ENCODE measurements at places on chromosomes 4 and X. TPM values are rescaled to one million over a fixed set of nuclear protein-coding genes. Genes with fewer than 3 reads are reported as not detected.

GRCh38 chrX:49079489-49080428 lies at the start of gene WDR45:
TSS of gene WDR45 (minus strand) at chrX:49079887. CDS start at chrX:49078095, 1,792 bp downstream.
- DNase-seq: peak; percentile 84

BMPR1B gene
- not detected for total RNA-seq

DNA sequence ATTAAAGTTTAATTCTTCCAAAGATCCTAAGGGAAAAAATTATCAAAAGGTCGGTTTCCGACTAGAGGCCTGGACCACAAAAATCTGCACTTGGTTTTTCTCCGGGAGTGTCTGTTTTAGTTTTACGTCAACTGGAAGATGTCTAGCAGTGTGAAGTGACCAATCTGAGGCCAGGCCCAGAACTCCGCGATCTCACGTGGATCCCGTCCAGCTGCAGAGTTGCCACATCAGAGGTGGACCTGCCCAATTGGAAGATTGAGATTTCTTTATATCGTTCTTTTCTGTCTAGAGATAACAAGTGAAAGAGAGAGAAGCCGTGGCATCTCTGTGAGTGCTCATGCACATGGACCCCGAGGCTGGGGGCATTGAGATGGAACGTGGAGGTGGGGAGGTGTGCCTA lies 115.8 kb downstream of the AFF1 start:
- DNase-seq: no peak

GRCh38 chrX:43910012-43910411 lies 27.8 kb upstream of the MAOB start:
- DNase-seq: no peak

DNA sequence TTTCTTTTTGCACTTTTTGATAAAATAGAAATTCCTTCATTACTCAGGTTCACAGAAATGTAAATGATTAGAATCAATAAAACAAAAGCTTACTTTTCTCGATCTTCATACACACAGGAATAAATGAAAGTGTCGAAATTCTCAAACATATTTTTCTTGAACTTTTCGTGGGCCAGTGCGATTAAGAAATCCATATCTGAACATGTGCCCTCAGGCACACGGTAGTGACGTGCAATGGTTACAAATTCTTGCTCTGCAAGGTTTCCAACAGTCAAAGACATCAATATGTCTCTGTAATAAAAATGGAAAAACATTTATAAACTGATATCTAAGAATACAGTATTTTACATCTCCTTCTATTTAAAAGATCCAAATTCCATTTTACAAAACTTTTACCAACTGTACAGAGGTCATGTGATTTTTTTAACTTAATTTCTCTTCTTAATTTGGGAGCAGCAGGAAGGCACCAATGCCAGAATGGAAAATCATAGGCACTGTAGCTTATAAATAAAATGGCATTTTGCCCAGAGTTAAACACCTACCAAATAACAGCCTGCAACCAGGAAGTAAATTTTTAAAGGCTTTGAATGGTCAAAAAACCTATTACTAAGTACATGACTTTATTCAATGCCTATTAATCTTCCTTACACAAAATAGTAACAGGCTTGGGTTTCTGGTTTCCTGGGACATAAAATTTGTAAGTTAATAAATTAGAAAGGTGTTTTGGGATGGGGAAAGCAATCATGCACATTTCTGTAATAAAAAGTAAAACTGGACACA lies 165.0 kb downstream of the EFHC2 start:
- no peak for DNase-seq

DNA sequence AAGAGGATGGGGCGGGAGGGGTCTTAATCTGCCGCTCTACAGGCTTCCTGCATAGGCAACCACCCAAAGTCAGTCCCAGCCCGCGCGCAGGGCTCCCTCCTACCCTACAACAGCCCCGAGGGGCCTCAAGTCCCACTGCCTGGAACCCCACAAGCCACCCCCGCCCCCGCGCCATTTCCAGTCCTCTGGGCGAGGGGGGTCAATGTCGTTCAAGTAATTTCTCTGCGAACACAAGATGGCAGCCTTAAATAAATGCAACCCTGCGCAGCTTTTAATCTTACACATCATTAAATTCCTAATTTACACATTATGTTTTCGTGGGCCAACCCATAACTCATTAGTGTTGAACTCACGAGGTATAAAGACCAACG lies 92.9 kb downstream of the BCOR start:
- no peak for DNase-seq

PLP1 gene
- total RNA-seq: not detected

DNA sequence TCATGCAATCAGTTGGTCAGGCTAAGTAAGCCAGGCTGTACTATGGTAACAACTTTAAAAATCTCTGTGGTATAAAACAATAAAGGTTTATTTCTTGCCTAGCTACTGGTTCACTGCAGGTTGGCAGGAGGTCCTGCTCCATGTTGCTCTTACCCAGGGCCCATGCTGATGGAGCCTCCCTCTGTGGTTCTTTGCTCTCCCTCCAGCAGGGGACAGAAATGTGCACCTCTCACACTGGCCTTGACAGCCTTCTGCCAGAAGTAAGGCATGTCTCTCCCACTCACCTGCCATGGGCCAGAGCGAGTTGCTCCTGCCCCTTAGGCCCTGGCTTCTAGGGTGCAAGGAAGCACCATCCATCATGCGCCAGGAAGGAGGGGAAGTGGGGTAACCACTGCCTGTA lies 31.1 kb downstream of the CLDN22 start:
- no peak for DNase-seq

- DNase-seq: no peak
Observed at GRCh38 chr4:109967798-109968520, 55.3 kb downstream of the EGF start.

FAM9B gene
- total RNA-seq: not detected

GRCh38 chr4:44912980-44913379 lies 186.6 kb upstream of the GNPDA2 start:
- DNase-seq: no peak

TLL1 gene
- not detected for total RNA-seq

DNA sequence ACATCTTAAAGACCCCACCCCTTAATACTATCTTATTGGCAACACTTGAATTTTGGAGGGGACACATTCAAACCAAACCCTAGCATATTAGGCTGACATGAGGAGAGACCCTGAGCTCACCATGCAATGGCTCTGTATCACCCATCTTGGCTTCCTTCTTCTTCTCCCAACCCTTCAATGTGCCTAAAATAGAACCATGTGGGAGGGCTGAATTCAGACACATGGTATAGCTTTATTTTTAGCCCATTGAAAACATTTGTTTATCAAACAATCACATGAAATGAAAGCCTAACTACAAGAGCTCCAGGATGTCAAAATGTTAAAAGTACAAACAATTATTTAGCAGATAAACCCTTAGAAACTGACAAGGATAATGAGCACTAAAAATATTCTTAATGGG lies 81.6 kb downstream of the RASL11B start:
- no peak for DNase-seq

DNA sequence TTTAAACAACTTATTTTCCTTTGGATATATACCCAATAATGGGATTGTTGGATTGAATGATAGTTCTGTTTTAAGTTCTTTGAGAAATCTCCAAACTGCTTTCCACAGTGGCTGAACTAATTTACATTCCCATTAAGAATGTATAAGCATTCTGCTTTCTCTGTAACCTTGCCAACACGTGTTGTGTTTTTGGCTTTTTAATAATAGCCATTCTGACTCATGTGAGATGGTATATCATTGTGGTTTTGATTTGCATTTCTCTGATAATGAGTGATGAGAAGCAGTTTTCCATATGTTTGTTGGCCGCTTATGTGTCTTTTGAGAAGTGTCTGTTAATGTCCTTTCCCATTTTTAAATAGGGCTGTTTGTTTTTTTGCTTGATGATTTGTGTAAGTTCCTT lies 155.6 kb upstream of the PITX2 start:
- DNase-seq: no peak

GRCh38 chr4:157043131-157043530 lies 32.8 kb upstream of the GLRB start:
- no peak for DNase-seq

PROM1 gene
- total RNA-seq: not detected

GRCh38 chrX:69216446-69216845 lies 51.2 kb upstream of the PJA1 start:
- no peak for DNase-seq

DNA sequence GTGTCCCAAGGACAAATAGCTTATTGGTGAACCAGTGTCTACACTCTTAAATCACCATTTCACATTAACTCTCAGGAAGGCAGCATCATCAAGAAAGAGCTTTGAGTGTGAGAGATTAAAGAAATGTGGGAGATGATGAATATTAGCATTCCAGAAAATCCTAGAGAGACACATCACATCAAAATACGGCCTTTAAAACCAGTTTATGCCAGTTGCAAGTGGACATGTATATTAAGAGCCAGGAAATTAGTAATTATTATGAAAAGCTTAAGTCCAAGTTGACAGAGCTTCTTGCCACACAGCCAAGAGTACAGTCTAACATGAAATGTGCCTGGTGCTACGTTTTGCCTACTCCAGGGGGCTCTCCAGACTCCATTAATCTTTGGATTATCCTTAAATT lies 503.0 kb upstream of the BOD1L1 start:
- no peak for DNase-seq

- no peak for DNase-seq
Observed at GRCh38 chr4:107243141-107243781, 207.1 kb upstream of the DKK2 start.

PLCXD1 gene
- total RNA-seq: 30.6 TPM

GRCh38 chr4:41647383-41647782 lies 101.1 kb downstream of the PHOX2B start:
- no peak for DNase-seq

MFSD8 gene
- total RNA-seq: 23.4 TPM

GRCh38 chr4:124307143-124307542 lies 405.4 kb downstream of the ANKRD50 start:
- DNase-seq: no peak

GRCh38 chr4:49032440-49033161 lies 46.5 kb downstream of the CWH43 start:
- no peak for DNase-seq

GRCh38 chrX:69089203-69089602 lies 76.0 kb downstream of the PJA1 start:
- DNase-seq: no peak

DNA sequence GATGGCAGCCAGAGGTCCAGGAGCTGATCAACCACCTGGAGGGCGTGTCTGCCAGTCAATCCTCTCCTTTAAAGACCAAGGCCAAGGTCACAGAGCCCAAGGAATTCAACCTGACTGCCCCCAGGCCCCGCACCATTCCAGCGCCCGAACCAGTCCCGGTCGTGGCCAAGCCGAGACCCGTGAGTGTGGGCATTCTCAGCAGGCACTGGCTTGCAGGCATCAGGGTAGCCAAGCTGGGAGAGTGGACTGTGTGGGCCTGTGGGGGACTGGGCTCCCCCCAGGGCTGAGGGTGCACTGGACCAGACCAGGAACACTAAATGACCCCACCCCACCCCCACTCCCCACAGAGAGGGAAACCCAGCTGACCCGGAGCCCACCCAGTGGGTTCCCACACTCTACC lies 23.8 kb upstream of the RNF4 start:
- no peak for DNase-seq

DNA sequence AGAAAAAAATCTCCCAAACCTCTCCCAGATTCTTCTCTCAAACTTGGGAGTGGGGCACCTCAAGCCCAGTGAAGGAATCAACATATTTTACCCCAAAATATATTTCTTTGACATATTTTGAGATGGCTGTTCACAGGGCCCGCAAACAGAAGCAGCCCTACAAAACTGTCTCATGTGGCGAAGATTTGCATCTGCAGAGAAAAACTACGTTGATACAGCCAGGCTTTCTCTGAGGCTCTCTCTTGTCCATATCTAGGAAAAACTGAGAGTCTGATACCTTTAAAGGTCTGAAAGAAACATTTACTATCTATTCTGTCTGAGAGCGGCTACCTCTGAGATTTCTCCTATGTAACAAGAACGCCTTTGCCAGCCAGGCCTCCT lies 23.3 kb upstream of the TMSB4X start:
- DNase-seq: no peak

GRCh38 chrX:84259868-84260267 lies 71.9 kb upstream of the RPS6KA6 start:
- no peak for DNase-seq

GRCh38 chrX:38156838-38157237 lies 63.8 kb downstream of the SRPX start:
- DNase-seq: no peak

SMC1A gene
- total RNA-seq: 143 TPM

GRCh38 chr4:186003746-186004145 lies 65.2 kb upstream of the TLR3 start:
- DNase-seq: no peak

DNA sequence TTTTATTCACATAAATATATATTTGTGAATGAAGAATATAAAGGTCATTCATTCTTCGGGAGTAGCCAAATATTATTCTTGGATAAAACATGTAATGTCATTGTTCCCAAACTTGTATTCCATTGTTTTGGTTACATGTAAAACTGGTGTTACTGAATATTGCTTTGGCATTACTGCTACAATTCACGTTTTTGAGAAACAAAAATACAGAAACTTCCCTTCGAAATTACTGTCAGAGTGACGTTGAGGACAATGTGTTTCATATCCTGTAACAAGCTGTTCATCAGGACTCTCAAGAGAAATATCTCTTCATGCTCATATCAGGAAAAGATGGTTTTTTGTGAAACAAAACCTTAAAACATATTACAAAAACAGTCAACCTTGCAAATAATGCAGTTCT lies 258.9 kb upstream of the DDX53 start:
- no peak for DNase-seq

DNA sequence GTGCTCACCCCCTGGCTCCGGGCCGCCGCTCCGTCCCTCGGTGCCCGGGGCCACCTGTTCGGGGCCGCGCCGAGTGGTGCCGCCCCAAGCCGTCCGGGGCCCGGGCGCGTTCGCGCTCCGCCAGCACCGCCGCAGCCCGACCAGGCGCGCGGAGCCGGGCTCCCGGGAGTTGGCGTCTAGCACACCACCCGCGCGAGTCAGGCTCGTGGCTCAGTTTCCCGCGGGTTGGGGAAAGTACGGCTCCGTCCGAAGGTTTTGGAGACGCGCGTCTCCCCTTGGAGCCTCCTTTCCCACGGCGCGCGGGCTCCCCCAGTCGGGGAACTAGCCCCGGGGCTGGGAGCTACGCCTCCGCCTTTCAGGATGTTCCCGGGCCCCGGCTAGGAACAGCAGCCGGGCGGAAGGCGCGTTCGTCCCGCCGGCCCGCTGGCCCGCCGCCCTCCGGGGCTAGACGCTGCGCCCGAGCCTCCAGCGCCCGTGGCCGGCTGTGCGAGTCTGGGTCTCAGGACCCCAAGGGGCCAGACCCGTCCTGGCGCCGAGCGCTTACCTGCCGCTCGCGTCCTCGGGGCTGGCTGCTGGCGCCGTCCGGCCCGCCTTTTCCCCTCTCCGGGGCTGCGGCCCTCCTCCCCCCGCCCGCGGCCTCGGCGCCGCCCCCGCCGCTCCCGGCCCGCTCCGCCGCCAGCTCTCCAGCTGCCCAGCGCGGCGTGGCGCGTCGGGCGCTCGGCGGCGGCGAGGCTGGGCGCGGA lies at the start of gene ADGRG2:
TSS of gene ADGRG2 (minus strand) at position 571 of the 743 bp plus-strand sequence. CDS start 53,634 bp downstream, outside the sequence.
- no peak for DNase-seq
